Cardiac fibroblast (primary cell): ENCODE measurements at places on chromosomes 5 and 9.
A peak's percentile ranks its signal among the peaks of the same experiment; 100 is the strongest.

GRCh38 chr5:10376544-10376943 is 23.0 kb downstream of the MARCHF6 start:
- DNase-seq: no peak

DNA sequence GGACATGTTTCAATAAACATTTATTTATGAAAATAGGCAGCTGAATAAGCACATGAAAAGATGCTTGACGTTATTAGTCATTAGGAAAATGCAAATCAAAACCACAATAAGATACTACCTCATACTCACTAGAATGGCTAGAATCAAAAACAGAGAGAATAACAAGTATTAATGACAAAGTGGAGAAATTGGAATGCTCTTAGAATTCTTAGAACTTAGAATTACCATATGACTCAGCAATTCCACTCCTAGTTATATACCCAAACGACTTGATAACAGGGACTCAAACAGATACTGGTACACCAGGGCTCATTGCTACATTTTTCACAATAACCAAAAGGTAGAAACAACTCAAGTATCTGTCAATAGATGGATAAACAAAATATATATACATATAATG is 15.1 kb upstream of the TRIM36 start:
- no peak for DNase-seq

- no peak for DNase-seq
Measured at GRCh38 chr9:110088099-110088498, 119.9 kb downstream of the C9orf152 start.

DNA sequence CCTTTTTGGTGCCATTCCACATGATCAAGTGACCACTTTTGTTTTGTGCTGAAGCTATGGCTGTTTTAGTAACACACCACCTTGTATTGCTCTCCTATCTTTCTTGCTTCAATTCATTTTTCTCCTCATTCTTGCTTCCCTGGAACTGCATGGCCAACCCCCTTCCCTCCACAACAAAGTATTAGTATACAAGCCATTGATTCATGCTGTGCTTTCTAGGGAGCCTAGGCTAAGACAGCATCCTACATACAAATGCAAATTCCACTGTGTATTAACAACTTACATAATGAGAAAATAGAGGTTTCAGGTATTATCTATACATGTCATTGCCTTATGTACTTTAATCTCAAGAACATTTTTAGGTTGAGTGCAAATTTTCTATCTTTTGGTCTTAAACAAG is 141.1 kb downstream of the EFNA5 start:
- DNase-seq: no peak

- no peak for DNase-seq
Measured at GRCh38 chr9:126421567-126422428, 95.2 kb downstream of the MVB12B start.

DNA sequence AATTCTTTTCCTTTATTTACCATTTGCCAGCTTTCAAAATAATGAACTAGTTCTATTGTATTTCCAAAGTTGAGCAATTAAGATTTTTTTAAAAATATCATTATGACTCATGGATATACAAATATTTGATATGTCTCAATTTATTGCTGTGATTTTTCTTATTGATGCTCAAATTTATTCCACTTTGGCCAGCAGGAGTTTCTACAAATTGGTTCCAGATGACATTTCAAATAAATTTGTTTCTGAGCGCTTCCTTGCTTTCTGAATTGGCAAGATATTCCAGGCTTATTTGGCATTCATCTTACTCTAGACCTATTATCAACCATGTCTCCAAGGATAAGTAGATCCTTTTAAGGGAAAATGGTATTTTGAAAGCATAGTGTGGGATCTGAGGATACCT is 58.5 kb upstream of the TJP2 start:
- DNase-seq: peak; percentile 64

GRCh38 chr5:34012791-34013190 is 4.9 kb upstream of the AMACR start:
- no peak for DNase-seq

GRCh38 chr5:143559586-143560109 is 156.2 kb upstream of the NR3C1 start:
- DNase-seq: no peak

GRCh38 chr5:10331341-10331796 is 22.1 kb upstream of the MARCHF6 start:
- peak; percentile 92 for DNase-seq

- DNase-seq: no peak
Measured at GRCh38 chr5:105659396-105659795, 2011.3 kb downstream of the EFNA5 start.

GRCh38 chr9:121088576-121088975 is 13.8 kb downstream of the CNTRL start:
- DNase-seq: no peak

GRCh38 chr5:122844136-122844909 is 1.1 kb upstream of the SNX24 start:
- DNase-seq: peak; percentile 23

DNA sequence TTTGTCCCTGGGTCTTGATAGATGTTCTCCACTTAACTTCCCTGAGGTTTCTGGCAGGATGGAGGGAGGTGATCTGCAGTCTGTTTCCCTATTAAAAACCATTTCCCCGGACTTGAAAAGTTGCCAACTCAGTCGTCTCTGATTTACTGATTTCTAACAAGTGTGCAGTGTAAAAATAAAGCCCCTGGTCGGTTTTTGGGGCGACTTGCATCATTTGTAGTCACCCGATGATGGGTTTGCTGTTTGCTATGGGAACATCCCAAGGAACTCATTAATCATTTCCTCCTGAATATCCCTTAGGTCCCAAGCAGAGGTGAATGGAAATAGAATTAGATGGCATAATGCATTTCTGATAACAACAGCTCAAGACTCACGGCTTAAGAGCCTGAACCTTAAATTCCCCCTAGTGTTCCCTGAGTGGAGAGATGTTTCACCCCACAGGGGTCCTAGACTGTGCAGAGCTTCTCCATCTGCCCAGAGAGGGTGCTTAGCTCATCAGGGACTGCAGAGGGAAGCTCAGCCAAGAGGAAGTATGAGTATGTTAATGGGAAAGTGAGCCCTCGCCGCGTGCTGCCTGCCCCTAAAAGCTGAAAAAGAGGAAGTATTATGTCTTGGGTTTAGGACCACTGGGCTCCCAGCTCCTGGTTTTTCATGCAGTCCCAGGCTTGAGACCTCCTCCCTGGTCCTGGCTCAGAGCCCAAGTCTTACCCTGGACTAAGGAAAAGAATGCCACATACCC is 115.1 kb upstream of the DAP start:
- DNase-seq: no peak

- DNase-seq: no peak
Measured at GRCh38 chr9:28650327-28650726, 1077.0 kb upstream of the C9orf72 start.

GRCh38 chr5:132313366-132313765 is 19.2 kb downstream of the SLC22A4 start:
- DNase-seq: peak; percentile 90

DNA sequence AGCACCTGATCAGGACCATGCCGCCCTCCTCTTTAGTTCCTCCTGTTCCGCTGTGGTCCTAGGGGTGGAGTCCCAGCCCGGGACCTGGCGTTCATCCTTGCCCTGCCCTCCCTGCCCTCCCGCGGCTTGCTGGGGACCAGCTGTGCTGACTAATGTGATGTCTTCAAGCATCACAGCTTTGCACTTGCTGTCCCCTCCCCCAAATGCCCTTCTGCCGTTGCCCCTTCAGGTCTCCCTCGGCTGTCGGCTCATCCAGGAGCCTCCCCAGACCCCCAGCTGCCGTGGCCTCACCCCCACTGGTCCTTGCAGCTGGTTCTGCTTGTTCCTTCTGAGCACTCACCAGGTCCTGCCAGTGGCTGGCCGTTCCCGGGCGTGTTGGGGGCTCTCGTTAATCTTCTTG is 19.9 kb downstream of the RXRA start:
- DNase-seq: no peak

DNA sequence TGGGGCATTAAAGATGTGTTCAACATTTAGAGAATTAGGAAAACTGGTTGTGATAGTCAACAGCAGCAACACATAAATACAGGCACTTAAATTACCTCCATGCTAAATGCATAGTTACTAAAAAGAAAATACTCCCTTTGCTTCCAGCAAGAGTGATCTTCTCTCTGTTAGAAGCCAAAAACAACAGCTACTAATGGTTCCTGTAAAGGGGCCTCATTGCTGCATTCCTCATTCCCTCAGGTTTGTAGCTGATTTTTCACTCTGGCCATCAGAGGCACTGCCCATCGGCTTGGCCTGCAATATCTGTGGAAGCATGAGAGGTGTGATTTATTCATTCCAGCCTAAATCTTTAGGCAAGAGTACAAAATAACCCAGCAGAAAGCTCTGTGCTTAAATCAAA is 466.0 kb upstream of the ADAMTS16 start:
- no peak for DNase-seq

DNA sequence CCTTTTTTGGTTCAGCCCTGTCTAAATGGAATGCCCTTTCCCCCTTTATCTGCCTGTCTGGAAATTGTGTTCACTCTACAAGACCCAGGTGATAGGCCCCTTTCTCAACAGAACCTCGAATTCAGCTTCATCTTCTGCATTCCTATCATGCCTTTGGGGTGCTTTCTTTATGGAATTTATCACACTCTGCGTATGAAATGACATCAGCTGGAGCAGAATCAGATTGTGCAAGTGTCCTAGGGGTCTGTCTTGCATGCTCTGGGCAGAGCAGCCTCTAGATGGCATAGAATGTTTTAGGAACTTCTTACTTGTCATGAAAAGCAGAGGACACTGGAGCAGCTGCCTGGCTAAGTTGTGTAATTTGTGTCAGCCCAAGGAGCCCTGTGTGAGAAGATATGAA is 84.9 kb downstream of the ISL1 start:
- DNase-seq: peak; percentile 22

GRCh38 chr9:36880075-36880474 is 154.0 kb downstream of the PAX5 start:
- no peak for DNase-seq

- DNase-seq: no peak
Measured at GRCh38 chr9:89366711-89367110, 48.4 kb downstream of the SECISBP2 start.

DNA sequence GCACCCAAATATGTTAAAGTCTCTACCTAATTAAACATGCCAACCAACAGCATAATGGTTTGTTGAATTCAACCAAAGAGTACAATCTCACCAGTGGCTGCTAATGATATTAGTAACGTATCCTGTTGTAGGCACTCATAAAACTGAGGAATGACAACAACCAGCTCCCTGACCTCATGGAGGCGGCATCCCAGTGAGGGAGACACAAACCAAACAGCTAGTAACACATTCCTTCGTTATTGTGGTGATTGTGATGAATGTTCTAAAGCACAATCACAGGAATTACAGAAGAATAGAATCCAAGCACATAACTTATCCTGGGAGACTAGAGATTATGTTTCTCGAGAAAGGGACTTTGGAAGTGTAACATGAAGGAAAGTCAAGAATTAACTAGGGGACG is 224.6 kb downstream of the CTNND2 start:
- DNase-seq: no peak

DNA sequence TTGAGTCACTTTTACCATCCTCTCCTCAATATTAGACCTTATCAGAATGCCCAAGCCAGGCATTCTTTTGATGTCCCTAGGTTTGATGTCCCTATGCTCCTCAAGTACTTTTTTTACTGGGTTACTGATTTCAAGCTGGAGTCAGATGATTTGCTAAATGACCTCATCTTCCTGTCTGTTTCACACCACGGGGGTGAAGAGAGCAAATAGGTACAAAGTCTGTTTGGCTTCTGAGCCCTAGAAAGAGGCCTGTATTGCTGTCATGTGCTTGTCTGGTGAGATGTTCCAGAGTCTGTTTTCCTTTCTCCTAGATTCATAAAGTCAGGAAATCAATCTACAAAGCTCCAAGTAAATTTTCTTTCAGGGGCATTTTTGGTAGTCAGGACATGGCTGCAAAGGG is 12.7 kb upstream of the DAB2 start:
- no peak for DNase-seq

- DNase-seq: peak; percentile 8
Measured at GRCh38 chr5:88761269-88761850, 121.6 kb downstream of the MEF2C start.

DNA sequence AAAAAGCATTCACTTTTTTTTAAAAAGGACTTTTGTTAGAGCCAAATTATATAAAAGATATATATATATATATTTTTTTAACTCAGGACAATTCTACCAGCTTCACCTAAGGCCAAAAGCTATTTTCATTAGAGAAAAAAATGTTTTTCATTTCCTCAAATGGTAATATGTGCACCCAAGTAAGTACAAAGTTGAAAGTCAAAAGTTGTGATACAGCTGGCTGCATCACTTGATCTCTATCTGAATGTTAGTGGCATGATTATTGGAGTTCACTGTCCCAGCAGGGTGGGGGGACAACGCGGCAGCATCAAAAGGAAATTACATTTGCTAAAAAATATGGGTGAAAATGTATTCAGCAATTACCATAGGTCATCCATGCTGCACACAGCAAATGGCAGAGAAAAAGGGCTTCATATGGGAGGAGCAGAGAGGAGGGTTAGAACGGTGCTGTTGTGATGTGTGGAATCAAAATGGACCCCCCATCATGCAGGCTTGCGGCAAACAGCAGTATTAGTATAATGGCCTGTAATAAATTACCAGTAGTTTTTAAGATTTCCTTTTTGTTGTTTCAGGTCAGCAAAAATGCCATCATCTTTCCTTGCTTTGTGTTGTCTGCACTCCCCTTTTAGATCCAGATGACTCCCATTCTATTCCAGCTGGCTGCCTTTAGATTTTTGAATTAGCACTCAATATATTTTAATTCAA is 253.7 kb downstream of the MAT2B start:
- DNase-seq: no peak

- DNase-seq: peak; percentile 90
Measured at GRCh38 chr5:96509721-96510350, 76.8 kb upstream of the PCSK1 start.

DNA sequence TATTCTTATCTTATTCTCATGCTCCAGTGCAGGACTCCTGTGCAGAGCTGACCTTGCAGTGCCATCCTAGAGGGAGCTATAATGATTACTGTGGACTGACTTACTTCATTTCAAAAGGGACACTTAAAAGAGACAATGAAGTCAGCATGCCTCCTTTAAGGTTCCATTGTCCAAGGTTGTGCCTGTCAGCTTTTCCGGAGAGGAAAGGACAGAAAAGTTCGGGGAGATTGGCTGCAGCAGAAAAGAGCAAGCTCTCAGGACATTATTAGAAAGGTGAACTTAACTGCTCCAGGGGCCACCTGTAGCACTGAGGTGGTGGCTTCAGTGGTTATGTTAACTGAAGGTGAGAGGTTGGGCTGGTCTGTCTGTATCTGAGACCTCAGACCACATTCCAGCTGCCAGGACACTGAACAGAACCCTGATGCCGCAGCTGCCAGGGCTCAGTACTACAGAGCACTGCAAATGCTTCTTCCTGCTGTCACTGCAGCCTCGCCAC is 112.9 kb downstream of the ST8SIA4 start:
- no peak for DNase-seq
